T follicular helper cell (primary cell): ENCODE measurements at places on chromosomes 16 and 17.

DNA sequence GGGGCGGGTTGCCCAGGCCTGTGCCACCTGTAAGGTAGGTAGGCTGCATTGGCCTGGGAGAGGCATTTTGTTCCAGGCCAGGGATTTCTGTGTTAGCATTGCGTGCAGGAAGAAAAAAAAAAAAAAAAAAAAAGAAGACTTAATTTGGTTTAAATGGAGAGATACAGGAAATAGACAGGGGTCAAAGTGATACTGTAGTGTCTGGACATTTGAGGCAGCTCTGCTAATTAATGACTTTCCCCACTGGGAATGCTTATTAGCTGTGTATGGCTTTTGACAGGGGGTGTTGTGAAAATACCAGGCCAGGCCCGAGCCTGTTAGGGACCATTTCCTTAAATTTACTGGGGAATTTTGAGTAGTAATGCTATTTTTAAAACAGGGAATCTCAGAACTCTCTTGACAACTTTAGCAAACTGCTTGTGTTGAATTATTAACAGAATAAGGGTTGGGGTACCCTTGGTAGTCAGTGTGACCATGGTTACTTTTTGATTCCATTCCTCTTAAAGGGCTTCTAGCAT lies 1.0 kb downstream of the MAP2K4 start:
- DNase-seq = no peak

DNA sequence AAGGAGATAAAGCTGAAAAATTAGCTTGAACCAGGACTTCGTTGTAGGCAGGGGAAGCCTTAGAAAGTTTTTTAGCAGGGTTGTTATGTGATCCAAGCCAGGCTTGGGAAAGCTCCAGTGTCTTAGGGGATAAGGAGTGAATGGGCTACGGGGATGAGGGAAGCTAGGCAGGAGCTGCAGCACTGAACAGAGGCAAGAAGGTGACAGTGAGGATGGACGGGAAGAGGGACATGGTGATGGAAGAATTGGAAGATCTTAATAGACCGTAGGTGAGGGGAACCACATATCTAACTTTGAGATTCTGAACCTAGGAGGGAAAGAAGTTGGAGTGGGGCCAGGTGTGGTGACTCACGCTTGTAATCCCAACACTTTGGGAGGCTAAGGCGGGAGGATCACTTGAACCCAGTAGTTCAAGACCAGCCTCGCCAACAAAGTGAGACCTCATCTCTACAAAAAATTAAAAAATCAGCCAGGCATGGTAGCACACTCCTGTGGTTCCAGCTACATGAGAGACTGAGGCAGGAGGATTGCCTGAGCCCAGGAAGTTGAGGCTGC lies 3.2 kb downstream of the RHBDL3 start:
- no peak for DNase-seq

DNA sequence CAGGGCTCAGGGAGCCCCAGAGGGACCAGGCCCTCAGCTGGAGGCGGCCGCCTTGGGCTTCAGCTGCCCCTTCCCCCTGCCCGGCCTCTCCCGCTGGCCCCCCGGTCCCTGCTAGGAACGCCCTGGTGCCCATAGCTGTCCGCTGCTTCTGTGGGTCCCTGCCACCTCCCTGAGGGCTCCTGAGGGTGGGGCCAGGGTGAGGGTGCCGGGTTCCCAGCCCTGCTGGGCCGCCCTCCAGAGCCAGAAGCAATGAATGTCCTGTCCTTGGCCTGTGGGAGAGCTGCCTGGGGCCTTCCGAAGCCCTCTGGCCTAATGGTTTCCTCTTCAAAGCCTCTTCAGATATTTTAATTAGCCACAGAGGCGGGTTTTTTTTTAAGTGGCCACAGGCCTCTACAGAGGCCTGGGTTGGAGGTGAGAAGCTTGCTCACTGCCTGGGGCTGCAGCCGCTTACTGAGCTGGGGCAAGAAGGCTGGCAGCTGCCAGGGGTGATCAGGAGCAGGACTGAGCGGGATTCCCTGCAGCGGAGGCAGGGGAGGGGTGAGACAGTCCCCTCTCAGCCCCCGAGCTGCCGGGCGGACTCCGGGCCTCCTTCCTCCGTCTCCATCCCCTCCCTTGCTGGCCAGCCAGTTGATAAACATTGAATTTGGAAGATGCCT lies 9.9 kb downstream of the CENPX start:
- no peak for DNase-seq

- no peak for DNase-seq
Measured at GRCh38 chr16:78946556-78946955, 654.0 kb downstream of the MAF start.

DNA sequence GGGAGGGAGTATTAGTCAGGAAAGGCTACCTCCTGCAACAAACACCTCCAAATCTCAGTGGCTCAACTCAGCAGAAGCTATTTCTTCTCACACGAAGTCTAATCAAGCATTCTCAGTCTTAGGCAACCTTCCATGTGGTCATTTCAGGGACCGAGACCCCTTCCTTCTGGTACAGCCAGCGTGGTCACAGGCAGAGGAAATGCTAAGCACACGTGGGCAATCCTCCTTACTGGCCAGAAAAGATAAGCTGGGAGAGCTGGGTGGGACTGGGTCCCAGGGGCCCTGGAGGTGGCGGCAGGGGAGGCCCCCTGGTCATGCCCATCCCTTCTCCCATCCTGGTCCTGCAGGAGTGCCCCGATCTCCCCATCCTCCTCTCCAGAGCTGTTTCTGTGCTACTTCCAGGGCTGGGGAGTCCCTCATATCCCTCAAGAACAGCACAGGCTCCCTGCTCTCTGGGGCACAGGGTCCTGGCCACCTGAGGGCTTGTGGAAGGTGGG lies 5.7 kb upstream of the CX3CL1 start:
- no peak for DNase-seq

GRCh38 chr17:43027091-43028032 lies 2.3 kb downstream of the RND2 start:
- DNase-seq = no peak
